OCI-LY7 (cell line): ENCODE measurements at places on chromosomes 11 and 22. TPM values are rescaled to one million over a fixed set of nuclear protein-coding genes. Genes with fewer than 3 reads are reported as not detected.

ME3 gene
- not detected in 2 replicates for total RNA-seq

RAB3IL1 gene
- total RNA-seq: not detected in 2 replicates

KCNE3 gene
- not detected in 2 replicates for total RNA-seq

PAK1 gene
- 3.4 and 3.6 TPM in 2 replicates for total RNA-seq

TRIM51 gene
- not detected in 2 replicates for total RNA-seq

RASD2 gene
- total RNA-seq: 0.11 TPM in 1 of 2 replicates, not detected in the other

DEFB131B gene
- total RNA-seq: not detected in 2 replicates

PTGDR2 gene
- not detected in 2 replicates for total RNA-seq

DNA sequence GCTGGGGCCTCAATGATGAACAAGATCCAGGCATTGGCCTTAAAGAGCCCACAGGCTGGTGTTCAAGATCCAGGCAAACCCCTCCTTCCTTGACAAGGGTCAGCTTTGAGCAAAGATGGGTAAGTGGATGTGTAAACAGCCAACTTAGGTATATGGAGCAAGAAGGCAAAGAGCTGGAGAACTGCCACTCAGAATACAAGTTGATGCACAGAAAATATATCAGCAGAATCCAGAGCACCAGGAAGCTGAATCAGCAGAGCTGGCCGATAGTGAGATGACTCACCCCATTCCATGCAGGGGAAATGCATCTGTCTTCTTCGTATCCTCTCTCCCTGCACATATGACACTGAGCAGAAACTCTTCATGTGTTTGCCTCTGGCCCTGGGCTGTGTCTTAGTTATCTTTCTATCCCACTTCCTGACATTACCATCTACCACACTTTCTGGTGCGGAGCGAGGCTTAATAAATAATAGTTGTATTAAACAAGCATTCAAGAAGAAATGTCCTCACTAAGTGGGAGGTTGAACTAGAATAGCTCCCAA, 57.8 kb downstream of the ENDOD1 start:
- no peak for DNase-seq

GRCh38 chr22:44347080-44347479, 34.3 kb upstream of the SHISAL1 start:
- DNase-seq: no peak

- DNase-seq: no peak
These were observed 6.3 kb downstream of the C22orf31 start for GRCh38 chr22:29055192-29055830.

DNA sequence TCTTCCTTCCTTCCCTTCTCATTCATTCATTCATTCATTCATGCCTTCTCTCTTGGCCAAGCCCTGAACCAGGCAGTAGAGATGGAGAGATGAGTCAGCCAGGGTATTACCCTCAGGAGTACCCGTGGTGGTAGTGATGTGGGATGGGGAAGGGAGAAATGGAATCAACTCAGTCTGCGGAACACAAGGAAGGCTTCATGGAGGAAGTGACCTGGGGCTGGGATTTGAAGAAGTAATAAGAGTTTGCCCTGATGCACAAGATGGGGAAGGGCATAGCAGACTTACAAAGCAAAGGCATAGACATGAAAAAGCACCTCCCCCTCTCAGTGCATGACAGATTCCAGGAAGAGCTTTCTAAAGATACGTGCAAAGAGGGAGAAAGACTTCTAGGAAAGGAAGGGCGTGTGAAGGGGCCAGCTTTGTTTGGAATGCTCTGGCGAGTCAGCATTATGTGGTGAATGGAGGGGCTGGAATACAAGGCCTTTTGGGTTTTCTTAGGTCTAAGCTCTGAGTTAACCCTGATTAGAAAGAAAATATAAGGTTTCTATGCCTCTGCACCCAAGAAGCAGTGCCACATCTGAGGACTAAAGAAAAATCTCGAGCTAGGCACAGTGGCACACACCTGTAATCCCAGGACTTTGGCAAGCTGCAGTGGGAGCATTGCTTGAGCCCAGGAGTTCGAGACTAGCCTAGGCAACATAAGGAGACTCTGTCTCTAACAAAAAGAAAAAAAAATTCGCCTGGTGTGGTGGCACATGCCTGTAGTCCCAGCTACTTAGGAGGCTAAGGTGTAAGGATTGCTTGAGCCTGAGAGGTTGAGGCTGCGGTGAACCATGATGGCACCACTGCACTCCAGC, 36.4 kb upstream of the ACER3 start:
- DNase-seq: no peak

DNA sequence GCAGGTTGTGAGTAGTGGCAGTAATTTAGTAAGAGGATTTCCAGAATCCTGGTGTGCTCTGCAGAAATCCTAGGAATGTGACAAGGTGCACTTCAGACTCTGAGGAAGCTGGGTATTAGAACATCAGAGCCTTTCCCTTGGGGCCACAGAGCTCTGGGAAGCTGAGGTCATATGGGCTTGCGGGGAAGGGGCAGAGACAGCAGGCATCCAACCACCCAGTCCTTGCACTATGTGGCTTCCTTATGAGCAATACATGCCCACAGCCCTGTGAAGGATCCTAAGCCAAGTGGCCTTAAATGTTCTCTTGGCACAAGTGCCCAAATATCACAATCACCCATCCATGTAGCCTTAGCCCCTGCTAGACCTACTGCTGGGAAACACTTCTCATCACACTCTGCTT, 46.2 kb downstream of the P4HA3 start:
- no peak for DNase-seq

DNA sequence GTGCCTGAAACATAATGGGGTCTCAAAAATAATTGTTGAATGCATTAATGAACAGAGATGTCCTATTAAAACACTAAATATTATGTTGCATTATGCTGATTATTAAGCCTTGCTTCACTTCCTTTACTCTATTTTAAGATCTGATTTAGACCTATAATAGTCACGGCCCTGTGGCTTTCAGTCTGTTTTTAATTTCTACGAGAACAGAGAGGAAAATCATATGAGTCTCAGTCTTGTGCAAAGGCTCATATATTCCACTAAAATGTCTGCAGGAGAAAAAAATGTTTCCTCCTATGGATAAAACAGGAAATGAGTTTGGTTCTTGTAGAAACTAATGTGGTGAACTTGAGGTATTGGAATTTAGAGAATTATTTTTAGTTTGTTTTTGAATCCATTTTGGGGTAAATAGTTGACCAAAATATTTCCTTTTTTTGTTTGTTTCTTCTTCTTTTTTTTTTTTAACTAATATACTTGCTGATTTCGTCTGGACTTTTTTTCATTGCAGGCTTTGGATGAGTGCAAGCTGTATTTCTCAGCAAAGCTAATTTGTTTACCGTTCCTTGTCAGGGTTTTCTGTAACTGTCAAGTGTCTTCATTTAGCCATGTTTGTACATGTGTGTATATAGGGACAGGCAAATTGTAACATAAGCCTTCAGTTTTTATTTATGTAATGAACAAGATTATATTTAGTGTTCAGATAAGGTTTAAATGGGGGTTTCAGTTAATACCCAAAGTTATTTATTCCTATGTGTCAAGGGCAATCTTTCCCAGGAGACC, 139.1 kb upstream of the DDI1 start:
- DNase-seq: peak; percentile 24

- DNase-seq: no peak
These were observed 25.5 kb downstream of the CTTN start for GRCh38 chr11:70423523-70424505.

DNA sequence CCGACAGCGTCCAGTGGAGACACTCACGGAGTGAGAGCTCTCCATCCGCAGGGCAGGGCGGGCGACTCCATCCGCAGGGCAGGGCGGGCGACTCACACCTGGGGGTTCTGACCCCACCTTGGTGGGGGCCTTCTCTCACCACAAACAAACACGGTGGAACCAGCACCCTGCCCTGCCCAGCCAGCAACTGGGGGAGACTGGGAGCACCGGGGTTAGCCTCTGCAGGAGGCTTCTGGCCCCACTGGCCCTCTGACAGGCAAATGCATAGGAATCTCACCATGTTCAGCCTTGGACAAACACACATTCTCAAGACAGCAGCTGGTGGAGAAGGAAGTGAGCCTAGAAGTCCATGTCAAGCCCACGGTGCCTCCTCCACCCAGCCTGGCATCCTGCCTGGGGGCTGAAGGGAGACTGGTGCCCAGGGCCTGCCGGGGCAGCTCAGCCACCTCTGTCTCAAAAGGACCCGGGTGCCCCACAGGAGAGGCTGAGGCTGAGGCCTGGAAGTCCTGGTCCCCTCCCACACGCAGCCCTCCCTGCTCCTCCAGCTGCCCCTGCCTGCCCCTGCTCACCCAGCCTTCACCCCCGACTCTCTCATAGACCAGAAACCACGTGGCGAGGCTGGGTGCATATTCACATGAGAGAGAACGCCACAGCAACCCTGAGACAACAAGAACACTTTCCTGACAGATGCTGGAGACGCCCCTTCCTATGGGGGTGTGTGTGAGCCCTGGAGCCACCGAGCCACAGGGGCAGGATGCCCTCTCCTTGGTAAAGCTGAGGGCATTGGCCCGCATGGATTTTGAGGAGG, 98.4 kb upstream of the B3GAT1 start:
- no peak for DNase-seq

- no peak for DNase-seq
These were observed 11.5 kb upstream of the SUN2 start for GRCh38 chr22:38767313-38767712.

DNA sequence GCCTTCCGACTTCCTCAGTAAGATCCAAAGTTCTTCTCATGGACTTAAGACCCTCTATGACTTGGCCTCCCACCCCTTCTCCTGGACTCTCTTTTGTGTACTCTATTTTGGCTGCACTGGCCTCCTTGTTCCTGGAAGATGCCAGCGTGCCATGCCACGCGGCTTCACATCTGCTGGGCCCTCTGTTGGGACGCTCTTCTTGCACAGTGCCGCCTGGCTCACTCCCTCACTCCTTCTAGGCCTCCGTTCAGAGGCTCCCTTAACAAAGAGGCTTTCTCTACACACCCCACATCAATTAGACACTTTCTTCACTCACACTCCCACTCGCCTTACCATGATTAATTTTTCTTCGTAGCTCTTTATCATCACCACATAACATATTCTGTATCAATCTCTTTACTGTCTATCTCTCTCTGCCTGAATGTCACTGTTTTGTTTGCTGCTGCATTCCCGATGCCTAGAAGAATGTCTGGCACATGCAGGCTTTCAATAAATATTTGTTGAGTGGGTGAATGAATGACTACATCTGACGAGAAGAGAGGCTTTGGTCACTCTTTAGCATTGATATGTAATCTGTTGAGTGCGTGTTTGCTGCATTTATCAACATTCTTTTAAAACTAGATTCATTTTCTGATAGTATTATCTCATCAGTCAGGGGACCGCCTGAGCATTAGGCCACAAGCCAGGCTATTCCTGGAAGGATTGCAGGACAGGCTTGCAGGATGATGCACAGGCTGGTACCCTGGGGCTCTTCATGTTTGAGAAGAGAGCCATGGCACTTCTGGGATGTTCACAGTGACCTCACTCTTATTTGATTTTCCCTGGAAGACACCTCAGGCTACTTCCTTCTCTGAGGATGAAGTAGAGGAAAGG, 60.6 kb upstream of the AMPD3 start:
- DNase-seq: no peak

GRCh38 chr11:26851696-26852095, 129.8 kb upstream of the SLC5A12 start:
- DNase-seq: no peak

- DNase-seq: no peak
These were observed 11.1 kb upstream of the ANO1 start for GRCh38 chr11:70067036-70067435.

DNA sequence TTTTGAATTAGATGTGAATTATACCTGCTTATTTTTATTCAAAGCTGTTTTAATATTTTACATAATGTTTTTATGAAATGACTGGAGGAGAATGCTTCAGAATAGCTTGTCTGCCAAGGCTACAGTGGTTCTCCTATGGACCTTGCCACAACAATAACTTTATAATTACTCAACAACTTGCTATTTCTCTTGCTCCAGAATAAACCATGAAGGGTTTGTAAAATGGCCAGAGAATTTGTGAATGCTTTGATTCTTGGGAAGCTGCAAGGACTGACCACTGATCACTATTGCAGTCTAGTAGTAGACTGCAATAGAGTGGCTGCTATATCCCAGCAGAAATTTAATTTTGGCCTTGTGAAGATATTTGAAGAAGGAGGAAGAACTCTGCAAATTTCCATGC, 199.7 kb downstream of the FAT3 start:
- no peak for DNase-seq

GRCh38 chr22:44437216-44438055, 60.6 kb downstream of the RTL6 start:
- DNase-seq: no peak

DNA sequence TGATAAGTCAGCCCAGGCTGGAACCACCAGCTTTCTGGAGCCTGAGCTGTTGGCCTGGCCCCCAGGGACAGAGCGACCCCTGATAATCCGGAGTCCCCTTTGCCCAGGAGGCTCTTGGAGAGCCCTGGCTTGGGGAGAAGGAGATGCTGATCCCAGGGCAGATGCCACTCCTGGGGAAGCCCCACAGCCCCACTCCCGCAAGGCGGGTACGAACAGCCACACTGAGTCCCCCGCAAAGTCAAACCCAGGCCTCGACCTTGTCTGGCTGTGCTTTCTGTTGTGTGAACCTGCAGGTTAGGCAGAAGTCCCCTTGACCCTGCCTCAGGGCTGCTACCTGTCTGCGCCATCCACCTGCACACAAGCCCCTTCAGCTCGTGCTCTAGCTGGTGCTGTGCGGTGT, 108.0 kb downstream of the KCNQ1OT1 start:
- DNase-seq: no peak

DNA sequence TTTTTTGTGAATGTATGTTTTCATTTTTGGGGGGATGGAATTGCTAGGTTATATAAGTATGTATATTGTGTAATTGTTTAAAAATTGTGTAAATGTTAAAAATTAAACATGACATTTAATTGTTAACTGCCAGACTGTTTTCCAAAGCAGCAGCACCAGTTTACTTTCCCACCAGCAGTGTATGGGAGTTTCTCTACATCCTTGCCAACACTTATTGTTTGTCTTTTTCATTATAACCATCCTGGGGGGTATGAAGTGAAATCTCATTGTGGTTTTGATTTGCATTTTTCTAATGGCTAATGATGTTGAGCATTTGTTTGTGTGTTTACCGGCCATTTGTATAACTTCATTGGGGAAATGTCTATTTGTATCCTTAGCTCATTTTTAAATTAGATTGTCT, 31.7 kb upstream of the RRAS2 start:
- no peak for DNase-seq

GRCh38 chr22:27461470-27461869, 340.1 kb downstream of the MN1 start:
- no peak for DNase-seq

DNA sequence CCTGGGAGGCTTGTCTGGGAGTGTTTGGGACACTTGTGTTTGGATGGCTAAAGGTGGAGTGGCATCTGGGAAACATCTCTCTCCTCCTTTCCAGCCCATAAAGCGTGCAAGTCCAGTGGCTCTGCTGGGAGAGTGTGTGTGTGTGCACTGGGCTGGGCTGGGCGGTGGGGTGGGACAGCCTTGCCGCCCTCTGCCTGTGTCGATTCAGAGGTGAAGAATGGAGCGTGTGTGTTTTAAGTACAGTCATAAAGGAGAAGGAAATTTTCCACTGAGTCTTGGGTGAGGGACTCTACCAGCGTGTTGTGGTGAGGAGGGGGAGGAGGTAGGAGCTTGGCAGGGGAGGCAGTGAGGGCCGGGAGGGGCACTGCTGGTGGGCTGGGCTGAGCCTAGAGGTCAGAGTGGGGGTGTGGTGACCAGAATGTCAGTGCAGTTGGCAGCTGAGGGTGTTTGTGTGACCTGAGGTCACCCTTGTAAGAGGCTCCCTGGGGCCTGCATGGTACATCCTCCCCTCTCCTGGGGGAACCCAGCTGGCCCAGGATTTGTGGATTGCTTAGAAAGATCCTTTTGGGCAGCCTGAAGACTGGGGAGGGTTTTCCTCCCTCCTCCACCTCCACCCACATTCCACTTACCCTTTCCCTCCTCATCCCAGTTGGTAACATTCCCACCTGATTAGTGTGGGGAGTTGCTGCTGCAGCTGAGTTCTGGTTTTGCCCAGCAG, 1.7 kb downstream of the TIMP3 start:
- no peak for DNase-seq
